ENCODE measurements at places on chromosomes 5 and 9.

DNA sequence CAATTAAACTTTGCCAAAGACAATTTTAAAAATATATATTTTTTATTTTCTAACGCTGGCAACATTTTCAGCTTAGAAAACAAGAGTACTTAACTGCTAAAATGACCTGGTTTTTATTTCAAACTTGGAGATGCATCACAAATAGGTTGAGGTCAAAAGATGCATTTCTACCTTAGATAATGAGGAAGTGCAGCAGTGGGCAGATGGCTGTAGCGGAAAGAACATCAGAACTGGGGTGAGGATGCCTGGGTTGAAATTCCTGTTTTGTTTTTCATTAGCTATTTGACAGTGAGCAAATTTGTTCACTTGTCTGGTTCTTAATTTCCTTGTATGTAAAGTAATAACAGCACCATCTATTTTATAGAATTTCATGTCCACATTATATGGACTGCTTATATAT lies 524.8 kb upstream of the KLF4 start:
- no peak for DNase-seq

DNA sequence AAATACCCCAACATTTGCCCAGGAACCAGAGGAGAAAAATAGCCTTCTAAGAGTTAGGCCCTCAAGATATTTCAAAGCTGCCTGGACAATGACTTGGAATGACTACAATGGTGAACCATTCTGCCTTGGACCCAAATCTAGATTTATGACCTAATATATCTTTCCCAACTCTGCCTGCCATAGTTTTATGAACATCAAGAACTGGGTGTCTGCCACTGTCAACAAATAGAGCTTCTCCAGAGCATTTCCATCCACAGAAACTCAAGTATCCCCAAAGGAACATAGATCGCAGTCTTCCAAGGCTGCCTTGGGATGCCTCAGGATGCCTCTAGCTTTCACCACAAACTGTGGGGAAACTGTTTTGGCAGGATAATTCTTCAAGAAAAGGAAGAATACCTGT lies 48.2 kb upstream of the NFIB start:
- no peak for DNase-seq

- DNase-seq = no peak
Observed at GRCh38 chr9:77731930-77732329, 83.8 kb upstream of the GNA14 start.

DNA sequence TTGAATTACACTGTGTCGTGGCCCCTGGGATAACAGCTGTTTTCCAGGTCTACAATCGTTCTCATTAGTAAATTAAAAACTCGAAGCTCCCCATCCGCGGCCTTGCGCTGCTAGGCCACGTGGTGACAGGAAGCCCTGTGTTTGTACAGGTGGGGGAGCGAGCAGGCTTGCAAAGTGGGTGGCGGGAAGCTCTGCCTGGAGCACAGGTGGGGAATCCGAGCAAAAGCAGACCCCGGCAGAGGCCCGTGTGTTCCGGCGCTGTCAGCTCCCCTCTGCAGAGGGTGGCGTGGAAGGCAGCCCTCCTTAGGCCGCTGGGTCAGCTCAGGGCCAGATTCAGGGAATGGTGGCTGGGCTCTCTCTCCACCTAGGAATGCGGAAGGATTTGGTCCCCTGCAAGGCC lies 59.5 kb upstream of the ERCC6L2 start:
- no peak for DNase-seq

DNA sequence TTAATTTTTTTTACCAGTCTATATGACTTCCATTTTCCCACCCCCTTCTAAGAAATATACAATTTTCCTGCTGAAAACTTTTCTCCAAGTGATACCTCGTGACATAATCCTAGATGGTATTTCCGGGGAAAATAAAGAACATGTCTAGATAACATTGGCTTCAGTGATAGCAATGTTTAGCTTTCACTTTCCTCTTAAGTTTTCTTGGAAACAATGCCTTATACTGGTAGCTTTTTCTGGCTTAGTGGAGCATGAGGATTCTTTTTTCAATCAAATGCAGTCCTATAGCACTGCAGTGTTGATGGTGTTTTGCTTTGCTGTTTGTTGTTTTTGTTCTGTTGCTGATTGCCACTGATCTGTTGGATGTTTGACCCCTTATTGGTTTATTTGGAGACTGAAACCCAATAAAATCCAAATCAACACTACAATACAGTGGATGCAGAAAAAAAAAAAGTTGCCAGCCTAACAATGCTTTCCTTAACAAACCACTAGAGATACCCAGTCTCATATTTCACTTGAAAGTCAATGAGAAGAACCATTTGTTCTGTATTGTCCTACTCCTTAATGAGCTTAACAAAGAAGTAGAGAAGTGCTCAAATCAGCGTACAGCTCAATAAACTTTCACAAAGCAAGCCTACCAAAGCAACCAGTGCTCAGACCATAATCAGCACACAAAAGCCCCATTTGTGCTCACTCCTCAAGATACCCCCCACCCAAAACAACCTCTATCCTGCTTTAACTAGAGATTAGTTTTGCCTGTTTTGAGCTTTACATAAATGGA lies 74.2 kb upstream of the GRAMD2B start:
- no peak for DNase-seq

- peak; percentile 69 for DNase-seq
Observed at GRCh38 chr9:89536600-89536999, 38.7 kb upstream of the SEMA4D start.

DNA sequence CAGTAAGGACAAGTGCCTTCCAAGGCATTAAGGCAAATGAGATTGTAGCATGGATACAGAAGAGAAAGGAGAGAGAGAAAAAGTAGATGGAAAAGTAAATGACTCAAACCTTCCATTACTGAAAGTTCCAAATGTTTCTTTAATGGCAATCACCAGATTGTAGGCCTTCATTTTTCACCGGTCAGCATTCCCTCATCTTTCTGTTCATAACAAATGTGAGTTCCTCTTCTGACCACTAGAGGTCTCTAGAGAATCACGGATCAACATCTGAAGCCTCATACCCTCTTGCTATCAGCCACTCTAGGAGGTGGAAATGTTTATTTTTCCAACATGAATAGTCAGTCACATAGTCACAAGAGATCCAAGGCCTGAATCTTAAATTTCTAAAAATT lies 73.6 kb upstream of the RPS23 start:
- no peak for DNase-seq

GRCh38 chr9:138044485-138045383 lies 167.2 kb downstream of the CACNA1B start:
- DNase-seq = no peak

DNA sequence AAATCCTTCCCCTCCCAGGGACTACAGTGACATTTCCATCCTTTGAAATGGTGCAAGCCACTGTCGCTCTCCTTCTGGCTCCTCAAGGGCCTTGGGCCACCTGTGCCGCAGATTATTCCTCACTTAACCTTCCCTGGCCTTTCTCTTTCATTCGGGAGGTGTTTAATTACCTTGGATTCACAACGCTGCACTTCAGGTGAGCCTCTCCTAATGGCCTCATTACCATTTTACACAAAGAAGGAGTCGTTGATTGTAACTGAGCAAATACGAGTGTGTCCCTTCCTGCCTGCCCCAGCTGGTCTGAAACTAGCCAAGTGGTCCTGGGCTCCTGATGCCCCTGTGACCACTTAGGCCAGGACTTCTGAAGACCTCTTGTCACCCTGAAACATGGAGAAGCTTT lies 205.0 kb downstream of the CRB2 start:
- DNase-seq = no peak

DNA sequence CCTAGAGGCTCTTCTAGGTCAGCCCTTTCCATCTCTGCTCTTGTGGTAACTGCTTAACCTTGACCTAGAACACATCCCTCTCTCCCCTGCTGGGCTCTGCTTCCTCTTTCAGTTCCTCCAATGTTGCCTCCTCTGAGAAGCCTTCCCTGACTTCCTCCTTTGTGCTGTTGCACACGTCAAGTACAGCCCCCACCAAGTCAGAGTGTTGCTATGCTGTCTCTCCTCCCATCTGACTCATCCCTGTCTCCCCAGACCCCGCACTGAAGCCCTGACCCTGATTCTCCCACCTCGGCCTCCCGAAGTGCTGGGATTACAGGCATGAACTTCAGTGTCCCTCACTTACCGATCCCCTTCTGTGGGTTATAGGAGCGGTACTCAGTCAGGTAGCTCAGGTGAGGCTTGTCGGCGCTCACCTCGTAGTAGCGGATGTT lies 10.4 kb upstream of the TRIM14 start:
- no peak for DNase-seq

DNA sequence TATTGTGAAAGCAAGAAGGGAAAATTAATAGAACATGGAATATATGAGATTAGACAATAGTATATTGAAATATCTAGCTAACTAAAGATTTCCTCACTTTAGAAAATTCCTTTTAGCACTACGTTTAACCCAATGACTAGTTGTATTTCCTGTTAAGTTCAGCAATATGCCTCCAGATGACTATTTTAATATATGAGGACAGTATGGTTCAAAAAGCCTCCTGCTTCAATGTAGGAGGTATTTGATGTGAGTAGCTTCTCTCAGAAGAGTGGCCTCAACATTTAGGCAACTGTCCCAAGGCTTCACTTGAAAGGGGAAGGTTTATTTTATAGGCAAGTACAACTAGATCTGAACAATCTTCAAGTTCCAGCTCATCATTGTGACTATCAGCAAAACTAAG lies 2.0 kb upstream of the MEF2C start:
- DNase-seq = no peak

- no peak for DNase-seq
Observed at GRCh38 chr9:132514821-132515220, 67.6 kb upstream of the BARHL1 start.

GRCh38 chr9:88926781-88927505 lies 64.3 kb upstream of the S1PR3 start:
- DNase-seq = no peak

DNA sequence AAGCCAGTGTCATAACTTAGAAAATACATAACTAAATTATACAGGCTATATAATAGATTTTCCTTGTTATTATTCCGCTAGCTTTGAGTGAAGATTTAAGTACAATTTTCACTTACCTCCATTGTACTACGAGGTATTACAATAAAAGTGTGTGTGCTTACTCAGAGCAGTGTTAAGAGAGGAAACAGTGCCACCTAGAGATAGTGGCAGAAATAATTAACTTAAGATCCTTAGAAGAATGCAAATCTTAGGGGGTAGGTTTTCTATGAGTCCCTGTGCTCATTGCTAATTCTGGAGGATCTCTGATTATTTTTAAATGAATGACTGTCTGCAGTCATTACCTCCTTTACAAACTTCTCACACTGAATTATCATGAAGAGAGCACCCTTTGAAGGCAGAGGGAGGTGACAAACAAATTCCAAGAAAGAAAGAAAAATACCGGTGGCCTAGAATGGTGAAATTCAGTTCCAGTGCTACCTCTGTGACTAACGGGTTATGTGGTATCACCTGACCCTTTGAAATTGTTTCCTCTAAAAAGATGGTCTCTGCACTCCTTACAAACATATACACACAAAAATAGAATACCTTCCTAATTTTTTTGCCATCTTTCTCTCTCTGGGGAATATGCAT lies 379.8 kb downstream of the TRIM36 start:
- no peak for DNase-seq

DNA sequence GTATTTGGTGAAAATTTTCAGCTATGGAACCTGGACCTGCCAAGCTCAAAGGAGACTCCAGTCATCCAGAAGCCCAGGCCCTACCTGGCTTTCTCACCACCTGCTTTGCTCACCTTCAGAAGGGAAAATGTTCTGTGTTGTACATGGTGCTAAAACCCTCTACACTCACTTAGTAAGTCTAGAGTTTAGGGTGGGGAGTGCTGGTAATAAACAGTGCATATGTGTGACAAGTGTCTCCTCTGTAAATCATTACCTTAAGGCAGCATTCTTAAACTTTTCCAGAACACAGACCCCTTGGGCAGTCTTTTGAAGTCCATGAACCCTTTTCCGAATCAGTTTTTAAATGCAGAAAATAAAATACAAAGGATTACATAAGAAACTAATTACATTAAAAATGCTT lies 248.8 kb upstream of the PIK3R1 start:
- no peak for DNase-seq

DNA sequence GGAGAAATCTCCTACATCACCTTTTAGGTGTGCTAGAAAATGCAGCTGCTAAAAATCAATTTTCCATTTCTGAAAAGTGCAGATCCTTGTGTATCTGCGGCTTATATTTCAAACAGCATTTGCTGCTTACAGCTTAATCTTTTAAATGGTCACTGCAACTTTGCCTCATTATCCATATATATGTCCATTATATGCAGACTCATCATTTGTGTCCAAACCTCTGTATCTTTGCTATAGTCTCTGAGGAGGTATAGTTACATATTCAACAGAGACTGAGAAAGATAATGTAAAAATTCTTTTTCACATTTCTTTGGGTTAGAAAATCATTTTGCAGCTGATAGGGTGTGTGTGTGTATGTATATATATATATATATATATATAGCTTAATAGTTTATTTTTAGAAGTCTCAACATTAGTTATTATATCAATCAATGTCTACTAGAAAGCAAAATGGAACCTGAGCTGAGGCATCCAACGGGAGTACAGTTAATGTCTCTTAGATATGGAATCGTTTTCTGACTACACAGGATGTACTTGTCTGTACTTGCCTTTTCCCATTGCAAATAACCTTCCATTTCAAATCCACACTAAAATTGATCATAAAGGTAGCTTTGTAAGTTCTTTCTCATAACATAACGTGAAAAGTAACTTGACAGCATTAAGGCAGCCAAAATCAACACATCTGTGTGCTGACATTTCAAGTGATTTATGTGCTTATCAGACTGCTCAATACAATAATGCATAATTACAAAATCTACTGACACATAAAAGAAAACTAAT lies 267.0 kb upstream of the HAPLN1 start:
- DNase-seq = no peak

GRCh38 chr5:91136271-91136670 lies 246.8 kb downstream of the ARRDC3 start:
- DNase-seq = no peak

- DNase-seq = no peak
Observed at GRCh38 chr9:34507966-34508365, 14.8 kb downstream of the ENHO start.

DNA sequence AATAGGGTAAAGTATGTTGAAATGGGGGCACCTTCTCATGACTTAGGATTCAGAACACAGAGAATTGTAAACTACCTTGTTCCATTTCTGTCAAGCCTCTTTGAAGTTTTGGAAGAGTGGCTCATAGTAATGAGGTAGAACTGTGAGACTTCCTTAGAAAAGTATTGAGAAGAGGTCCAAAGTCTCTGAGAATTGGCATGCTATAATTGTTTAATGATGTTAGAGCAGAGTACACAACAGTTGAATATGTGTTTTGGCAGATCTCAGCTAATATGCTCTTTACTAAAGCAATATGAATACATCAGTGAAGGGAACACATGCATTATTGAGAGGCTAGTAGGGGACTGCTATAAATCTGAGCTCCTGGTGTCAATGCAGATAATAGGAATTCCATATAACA lies 579.4 kb upstream of the RIOK2 start:
- DNase-seq = no peak

- DNase-seq = no peak
Observed at GRCh38 chr9:114304416-114305188, 18.3 kb upstream of the ORM1 start.

DNA sequence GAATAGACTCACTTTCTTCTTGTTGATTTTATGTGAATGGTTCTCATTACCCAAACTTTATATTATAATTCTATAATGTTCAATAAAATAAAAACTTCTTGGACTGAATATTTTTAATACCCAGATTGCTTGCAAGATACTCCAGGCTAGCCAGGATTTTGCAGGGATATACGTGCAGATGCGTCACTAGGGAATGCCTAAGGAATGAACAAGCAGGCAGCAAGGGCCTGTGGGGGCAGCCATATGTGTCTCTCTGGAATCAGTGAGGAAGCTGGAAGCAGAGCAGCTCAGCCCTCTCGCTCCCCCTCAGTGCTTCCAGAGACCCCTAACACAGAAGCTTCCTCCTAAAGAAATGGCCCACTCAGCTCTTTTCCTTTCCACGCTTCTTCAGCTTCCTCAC lies 457.4 kb downstream of the CCDC171 start:
- DNase-seq = no peak
